ENCODE measurements at places on chromosomes 16 and 17.

- no peak for DNase-seq
Measured at GRCh38 chr17:18976201-18976600, 24.2 kb downstream of the SLC5A10 start.

- no peak for DNase-seq
Measured at GRCh38 chr17:81523402-81524038, 4.7 kb upstream of the FSCN2 start.

DNA sequence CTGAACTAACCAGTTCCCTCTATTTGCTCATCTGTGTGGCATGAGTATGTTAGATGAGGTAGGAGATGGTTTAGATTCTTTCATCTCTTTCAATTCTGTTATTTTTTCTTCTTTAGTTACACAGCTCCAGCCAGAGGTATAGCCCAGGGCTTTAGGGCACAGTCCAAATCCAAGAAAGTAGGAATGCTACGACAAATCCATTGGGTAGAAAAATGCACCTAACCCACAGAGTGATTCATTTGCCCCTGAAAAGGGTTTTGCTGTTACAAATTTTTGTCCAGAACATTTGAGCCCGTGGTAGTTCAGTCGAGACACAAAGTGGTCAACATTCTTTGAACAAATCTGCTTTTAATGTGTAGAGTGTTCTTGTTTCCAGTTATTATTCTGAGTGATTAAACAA lies 250.7 kb downstream of the HS3ST3A1 start:
- DNase-seq: no peak

GRCh38 chr17:42547698-42548069 lies 5.0 kb upstream of the HSD17B1 start:
- DNase-seq: no peak

- DNase-seq: peak; percentile 90
Measured at GRCh38 chr17:67475161-67475937, 98.3 kb downstream of the PITPNC1 start.

- DNase-seq: no peak
Measured at GRCh38 chr16:86809458-86809955, 231.2 kb downstream of the FOXL1 start.

GRCh38 chr16:64455275-64455674 lies 666.6 kb downstream of the CDH11 start:
- DNase-seq: no peak

DNA sequence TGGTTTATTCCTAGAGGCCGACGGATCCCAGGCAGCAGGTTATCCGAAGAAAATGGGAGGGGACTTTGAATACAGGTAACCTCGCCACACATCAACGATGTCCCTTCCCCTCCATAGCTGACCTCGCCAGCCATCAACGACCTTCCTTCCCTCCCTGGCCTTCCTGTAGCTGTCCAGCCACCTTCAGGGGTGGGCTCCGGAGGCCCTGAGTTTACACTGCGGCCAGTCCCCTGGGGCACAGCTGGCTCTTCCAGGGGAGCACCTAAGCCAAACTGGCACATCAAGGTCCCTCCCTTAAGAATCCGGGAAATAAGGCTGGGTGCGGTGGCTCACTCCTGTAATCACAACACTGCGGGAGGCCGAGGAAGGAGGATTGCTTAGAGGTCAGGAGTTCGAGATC lies 10.1 kb upstream of the RPH3AL start:
- no peak for DNase-seq

GRCh38 chr17:57784226-57784895 lies 39.3 kb upstream of the CCDC182 start:
- DNase-seq: no peak

- DNase-seq: no peak
Measured at GRCh38 chr17:31843070-31843745, 15.8 kb downstream of the COPRS start.

DNA sequence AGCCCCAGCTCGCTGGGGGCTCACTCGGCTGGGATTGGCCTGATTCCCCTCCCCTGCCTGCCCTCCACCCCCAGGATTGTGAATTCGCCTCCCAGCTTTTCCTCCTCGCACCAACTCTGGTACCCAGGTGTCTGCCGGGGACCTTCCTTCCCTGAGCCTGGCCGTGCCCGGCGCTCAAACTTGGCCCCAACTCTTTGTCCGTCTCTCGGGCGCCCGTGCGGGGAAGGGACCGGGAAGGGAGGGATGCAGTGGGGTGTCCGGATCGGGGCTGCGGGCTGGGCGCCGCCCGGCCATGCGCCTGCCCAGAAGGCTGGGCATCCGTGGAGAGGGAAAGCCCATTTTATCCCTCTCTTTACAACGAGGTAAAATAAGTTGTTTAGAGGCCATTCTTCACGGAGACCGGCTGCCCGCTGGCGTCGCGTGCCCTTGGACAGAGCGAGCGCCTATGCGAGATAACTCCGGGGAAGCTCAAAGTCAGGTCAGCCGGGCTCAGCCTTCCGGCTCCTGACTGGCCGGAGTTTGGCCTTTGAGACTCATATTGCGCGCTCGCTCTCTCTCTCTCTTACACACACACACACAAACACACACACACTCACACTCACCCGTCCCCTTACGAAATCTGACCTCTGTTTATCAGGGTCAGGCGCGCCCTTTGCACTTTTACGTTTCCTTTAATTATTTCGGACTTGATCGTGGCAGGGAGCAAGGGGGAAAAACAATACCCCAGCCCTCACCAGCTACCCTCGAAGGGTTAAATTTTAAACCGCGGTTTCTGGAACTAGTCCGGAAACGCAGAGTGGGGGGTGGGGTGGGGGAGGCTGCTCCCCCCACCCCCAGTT lies 774 bp upstream of the MAF start:
- peak; percentile 51 for DNase-seq

DNA sequence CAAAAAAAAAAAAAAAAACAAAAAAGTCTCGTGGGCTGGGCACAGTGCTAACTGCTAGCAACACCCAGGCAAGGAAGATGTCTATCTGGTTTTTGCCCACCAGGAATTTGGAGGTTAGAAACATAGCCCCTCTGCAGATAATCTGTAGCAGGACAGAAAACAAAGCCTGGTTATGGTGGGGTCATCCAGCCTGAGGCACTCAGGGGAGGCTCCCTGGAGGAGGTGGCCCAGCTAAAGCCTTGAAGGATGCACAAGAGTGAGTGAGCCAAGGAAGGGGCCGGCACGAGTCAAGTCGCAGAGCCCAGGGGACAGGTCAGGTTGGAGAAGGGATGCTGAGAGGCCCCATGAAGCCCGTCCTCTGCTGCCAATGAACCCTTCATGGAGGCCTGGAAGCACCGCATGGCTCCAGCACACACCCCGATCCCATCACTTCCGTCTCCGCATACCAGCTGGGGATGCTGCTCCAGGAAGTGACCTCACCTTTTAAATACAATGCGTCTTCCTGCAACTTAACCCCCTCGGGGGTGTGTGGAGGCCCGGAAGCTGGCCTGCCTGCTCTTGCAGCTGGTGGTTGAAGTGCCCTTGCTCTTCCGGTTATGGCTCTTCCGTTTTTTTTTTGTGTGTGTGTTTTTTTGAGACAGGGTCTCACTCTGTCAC lies 86.5 kb downstream of the ENGASE start:
- DNase-seq: no peak

DNA sequence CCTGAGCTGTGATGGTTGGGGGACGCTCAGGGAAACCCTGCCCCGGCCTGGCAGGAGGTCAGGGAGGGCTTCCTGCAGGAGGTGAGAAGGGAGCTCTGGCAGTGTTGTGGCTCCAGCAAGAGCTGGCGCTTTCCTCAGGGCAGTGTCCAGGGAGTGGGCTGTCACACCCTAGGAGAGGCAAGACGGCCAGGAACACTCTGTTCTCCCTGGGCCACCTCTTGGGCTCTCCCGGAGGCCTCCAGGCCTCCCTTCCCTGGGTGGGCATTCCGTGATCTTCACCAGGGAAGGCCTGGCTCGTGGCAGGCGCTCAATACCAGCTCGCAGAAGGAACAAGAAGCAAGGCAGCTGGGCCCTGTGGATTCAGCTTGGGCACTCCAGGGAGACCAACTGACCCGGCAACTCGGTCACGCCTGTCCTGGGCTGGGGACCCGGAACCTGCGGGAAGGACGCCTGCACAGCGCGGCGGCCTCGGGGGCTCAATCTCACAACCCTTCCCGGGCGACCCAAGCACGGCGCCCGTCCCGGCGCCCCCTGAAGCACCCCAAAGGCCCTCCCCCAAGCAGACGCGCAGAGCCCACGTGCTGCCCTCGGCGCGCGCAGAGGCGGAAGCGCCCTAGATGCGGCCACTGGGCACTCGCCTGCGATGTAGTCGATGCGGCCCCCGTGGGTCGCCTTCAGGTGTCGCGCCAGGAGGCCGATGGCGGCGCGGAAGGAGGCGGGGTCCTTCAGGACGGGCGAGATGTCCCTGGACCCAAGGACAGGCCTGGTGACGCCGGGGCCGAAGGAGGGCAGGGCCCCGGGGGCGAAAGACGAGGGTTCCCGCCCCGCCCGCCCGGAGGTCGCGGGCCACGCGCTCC lies 588 bp downstream of the APRT start:
- peak; percentile 62 for DNase-seq

DNA sequence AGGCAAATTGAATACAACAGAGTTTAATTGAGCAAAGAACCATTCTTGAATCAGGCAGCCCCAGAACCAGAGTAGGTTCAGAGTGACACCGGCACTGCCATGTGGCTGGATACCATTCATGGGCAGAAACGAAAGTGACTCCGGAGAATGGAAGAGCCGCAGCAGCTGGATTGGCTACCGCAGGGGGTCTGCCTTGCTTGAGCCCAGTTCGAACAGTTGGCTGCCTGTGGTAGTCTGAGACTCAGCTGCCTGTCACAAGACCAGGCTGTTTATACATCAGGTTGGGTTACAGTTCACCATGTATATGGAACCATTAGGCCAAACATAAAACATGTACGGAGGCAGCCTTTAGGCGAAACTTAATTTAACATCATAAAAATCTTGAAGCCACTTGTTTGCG lies 205.2 kb upstream of the CHMP6 start:
- no peak for DNase-seq
